ENCODE measurements at places on chromosomes 5 and 9.

DNA sequence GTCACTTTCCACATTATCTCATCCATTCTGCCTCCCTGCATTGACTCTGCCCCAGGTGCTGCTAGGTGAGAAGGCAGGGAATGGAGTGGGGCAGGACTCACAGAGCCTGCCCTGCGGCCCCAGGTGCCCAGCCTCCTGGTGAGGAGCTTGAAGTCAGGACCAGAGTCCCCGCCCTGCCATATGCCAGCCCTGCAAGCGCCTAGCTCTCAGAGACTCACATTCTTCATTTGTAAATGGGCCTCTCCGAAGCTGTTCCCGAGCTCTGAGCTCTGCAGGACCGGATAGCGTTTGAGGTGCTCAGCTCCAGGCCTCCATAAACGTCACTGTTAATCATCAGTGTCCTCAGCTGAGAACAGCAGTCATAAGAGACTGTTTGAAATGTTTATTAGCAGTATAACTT is 75.1 kb upstream of the STXBP1 start:
- DNase-seq: no peak

- DNase-seq: peak; percentile 29
Measured at GRCh38 chr5:68994645-68995044, 99.2 kb upstream of the SLC30A5 start.

GRCh38 chr5:100841358-100842076 is 61.6 kb downstream of the ST8SIA4 start:
- DNase-seq: no peak

DNA sequence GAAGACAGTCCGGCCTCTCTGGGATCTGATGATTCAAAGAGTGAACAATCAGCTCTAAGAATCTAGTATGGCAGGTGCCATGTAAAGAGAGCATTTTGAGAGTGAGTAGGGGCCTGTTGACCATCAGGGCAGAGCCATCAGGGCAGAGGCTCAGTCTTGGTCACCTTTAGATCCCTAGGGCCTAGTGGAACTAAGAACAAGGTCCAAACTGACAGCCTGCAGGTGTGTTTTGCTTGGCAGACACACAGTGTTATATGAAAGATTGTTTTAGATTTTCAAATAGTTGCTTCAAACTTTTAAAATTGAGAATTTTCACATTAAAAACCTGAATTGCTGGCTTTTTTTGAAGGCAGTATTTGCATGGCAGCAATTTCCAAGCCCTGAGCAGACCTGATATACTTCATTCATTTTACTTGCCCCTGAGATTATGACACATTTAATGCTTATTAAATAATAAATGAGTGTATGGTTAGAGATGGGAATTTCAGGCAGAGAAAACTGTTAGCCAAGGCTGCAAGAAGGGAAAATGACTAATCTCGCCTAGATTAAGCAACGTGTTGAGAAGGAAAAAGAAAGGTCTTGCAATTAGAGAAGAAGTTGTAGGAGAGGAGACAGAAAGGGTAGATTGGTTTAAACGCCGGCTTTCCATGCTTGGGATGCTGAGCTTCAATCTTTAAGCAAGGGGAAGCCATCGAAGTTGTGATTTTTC is 279.6 kb downstream of the ARRDC3 start:
- no peak for DNase-seq

- no peak for DNase-seq
Measured at GRCh38 chr9:7671847-7672246, 127.7 kb downstream of the DMAC1 start.

Data from GM20000 (cell line).